ENCODE measurements at places on chromosomes 5 and 9.

DNA sequence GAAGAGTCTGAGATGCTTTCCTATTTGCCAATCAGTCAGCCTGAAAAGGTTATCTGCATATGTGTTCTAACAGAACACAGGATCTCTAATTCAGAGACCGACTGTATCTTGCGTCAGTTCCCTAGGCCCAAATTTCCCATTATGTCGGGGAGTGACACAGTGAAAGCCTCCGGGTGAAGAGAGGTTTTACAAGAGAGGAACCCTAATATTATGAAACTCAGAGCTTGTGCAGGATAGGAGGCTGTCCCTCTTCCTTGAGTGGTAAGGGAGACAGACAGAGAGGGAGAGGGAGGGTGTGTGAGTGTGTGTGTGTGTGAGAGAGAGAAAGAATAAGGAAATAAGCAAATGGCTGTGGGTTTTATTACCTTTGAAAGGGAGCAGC is 1.9 kb downstream of the CD14 start:
- DNase-seq = no peak

DNA sequence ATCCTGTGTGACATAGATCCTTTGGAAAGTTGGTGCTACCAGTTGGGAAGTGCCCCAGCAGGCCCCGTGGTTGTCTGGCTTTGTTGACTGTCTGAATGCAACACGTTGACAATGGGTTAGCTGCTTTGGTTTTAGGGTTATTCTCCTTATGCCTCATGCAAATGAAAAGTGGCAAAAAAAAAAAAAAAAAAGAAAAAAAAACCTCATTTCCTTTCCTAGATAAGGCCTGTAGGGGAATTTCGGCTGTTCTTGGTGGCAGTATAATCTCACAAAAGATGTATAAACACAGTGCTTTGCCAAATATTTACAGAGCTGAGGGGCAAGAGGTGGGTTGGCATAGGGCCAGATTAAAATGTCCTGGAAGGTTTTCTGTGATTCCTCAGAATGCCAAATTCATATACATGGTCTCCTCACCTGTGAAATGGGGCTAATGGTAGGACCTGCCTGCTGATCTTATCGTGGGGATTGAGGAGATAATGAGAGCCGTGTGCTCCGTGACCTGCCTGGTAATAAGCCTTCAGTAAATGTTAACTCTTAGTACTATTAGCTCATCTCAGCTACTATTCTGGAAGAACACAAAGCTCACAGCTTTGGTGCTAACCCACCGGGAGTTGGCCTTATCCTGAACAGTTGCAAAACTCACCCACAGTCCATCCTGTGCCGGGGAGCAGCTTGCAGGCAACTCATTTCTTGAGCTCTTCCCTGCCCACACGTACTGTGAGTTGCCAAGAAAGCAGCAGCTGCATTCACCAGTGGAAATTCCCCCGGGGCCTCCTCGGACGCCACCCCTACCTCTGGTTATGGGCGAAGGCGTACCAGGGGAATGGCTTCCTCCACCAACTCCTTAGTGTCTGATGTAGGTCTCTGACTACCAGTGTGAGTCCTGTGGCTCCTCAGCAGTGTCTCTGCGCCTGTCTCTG is 220.3 kb downstream of the NR3C1 start:
- DNase-seq = peak; percentile 8

DNA sequence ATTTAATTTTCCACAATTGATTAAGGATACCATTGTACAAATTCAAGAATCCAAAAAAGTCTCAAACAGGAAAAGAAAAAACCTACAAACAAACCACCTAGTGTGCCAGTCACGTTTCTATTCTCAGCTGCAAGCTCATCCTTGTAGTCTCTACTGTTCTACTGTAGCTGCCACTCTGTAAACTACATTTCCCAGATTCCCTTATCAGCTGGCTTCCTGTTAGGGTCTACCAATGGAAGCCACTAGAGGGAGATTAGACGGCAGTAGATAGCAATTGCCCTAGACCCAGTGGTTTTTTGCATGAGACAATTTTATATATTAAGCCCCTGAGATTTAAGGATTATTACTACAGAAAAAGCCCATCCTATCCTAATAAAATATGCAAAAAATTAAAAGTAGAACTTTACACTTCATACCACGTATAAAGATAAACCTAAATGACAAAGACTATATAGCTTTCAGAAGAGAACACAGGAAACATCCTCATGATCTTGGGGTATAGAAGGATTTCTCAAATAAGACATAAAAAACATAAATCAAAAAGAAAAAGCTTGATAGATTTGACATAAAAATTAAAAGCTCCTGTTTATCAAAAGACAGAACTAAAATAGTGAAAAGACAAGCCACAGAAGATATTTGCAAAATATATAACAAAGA is 37.4 kb downstream of the P4HA2 start:
- DNase-seq = no peak

GRCh38 chr5:77374686-77375085 is 117.4 kb downstream of the WDR41 start:
- DNase-seq = no peak

GRCh38 chr5:88583471-88583870 is 299.5 kb downstream of the MEF2C start:
- DNase-seq = no peak

GRCh38 chr9:106529616-106530015 is 333.4 kb upstream of the ZNF462 start:
- DNase-seq = no peak

DNA sequence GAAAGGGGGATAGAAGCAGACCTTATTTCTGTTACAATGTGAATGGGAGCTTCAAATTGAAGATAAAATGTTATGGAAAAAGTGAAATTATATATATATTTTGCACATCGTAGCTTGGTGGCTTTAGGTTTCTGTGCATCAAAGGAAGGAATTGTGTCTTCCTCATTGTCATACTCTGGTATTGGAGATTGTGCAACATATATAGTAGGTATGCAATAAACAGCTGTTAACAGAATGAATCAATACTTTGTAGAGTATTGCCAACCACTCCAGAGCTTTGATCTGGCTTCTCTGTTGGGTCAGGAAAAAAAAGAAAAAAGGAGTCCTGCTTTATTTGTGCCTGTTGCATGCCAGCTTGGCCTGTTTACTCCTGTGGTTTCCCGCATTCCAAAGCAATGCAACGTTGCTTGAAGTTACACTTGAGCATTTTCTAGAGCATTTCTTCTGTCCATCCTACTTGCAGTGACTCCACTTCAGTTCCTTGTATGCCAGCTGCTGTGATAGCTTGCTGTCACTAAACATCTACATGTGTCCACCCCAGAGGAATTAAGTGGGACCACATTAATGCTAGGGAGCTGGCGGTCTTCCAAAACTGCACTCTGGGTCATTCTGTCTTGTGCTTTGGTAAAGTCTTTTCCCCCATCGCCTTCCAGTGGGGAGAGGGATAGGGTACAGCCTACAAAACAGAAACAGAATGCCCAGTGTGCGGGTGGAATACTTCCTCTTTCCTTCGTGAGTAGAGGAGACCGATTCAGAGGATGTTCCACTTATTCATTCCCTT is 62.0 kb upstream of the MEF2C start:
- no peak for DNase-seq

GRCh38 chr5:107121793-107122519 is 548.8 kb downstream of the EFNA5 start:
- DNase-seq = no peak

DNA sequence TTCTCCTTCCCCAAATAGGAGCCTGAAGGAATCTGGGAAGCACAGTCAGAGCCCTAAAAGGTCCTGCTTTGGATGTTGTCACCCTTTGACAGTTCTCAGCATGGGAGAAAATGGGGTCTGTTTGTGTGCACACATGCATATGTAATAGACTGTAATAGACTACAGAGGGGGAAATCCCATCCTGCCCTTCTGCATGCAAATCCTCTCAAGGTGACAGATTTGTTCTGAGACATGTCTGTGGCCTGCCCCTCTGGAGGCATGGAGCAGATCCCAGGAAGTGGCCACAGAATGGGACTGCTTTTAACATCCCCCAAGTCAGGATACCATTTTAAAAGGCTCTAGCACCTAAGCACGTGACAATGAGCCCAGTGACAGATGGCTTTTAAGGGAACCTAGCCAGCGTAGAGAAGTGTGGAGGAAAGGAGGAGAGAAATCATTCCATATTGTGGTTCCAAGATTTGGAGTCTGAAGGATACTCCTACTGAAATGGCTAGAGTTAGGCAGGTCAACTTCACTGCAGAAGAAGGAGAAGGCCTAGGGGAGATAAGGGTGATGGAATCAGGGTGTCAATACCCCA is 483.5 kb downstream of the SPOCK1 start:
- no peak for DNase-seq

GRCh38 chr5:95959888-95960666 is 1.6 kb downstream of the ELL2 start:
- no peak for DNase-seq

DNA sequence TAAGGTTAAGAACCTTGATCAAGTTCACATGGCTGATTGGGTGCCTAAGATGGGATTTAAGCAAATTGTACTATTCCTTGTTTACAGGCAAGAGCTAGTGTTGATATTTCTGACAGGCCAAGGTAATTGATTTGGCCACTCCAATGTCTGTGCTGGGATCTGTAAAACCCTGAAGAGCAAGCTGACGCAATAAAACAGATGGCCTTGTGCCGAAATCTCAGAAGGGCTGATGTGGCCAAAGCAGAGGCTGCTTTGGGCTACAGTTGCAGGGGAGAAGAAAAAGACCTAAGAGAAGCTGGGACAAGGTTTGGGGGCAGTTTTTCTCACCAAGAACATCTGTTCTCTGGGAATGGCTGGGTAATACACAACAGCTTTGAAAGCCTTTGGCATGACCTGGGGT is 463.2 kb upstream of the ZNF608 start:
- no peak for DNase-seq

DNA sequence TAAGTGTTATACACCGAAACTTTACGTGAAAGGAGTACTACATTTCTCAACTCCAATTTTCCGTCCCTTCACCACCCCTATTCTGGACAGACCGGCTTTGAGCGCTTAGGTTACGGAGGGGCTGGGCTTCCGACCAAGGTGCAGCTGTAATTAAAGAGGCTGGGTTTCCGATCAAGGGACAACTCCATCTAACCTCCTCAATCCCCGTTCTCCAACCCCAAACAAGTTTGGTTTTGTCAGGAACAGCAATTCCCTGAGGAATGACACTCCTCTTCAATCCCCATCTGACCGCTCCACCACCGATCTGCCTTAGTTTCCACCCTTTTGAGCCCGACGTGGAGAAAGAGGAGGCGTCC is 577 bp downstream of the TUT7 start:
- no peak for DNase-seq

DNA sequence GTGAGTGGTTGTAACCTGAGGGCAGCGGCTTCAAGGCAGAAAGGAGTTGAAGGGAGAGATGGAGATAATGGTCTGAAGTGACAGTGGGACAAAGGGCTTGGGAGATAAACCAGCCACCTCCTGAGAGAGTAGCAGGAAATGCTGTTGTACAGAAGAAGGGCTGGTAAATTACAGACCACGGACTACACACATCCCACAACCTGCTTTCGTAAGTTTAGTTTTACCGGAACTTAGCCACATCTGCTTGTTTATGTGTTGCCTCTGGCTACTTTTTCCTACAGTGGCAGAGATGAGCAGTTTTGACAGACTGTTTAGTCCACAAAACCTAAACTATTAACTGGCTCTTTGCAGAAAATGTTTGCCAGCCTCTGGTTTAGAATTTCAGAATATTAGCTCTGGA is 269.5 kb downstream of the ARHGEF28 start:
- no peak for DNase-seq

DNA sequence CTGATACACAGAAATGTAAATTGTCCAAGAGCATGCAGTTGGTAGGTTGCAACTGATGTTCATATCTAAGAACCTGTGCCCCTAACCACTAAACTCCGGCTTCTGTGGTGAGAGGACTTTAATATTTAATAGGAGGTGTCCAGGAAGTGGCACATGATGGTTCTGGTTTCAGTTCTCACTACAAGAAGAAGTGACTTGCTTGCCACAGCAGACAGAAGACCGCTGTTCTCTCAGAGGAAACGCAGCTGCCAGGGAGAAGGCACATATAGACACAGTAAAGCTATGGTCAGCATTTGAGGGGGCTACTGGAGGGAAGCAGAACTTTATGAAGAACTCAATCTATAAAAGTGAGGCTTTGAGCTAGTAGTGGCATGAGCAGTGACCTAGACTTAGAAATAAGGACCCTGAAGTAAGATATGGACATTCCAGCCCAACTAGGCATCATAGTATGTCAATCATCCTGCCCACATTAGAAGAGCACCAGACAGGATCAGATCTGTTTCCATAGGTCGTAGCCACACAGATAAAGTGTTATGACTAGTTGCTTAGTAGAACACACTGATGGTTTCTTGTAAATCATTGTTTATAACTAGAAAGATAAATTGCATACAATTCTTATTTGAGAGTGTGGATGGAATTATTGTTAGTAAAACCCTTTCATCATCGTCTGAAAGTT is 36.4 kb upstream of the DAB2 start:
- no peak for DNase-seq

DNA sequence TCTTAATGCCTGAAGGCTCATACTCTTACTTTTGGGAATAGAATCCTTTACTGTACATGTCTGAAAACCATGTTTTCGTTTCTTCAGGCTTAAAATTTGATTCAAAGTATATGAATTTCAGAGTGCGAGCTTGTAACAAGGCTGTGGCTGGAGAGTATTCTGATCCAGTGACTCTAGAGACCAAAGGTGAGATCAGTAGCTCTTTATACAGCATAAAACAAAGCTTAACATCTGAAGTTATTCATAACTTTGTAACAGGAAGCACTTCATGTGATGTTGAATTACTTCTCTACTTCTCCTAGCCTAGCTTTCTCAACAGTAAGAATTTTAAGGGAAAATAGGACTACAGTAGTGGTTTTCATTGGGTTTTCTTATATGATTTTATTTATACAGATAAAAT is 49.4 kb upstream of the FKTN start:
- DNase-seq = no peak

GRCh38 chr5:161064781-161065180 is 212.8 kb upstream of the ATP10B start:
- no peak for DNase-seq

GRCh38 chr9:93112864-93113389 is 16.9 kb downstream of the CARD19 start:
- DNase-seq = no peak

GRCh38 chr9:133254471-133254870 is 20.5 kb downstream of the ABO start:
- DNase-seq = no peak

GRCh38 chr9:20331095-20331685 is 291.1 kb downstream of the MLLT3 start:
- no peak for DNase-seq

DNA sequence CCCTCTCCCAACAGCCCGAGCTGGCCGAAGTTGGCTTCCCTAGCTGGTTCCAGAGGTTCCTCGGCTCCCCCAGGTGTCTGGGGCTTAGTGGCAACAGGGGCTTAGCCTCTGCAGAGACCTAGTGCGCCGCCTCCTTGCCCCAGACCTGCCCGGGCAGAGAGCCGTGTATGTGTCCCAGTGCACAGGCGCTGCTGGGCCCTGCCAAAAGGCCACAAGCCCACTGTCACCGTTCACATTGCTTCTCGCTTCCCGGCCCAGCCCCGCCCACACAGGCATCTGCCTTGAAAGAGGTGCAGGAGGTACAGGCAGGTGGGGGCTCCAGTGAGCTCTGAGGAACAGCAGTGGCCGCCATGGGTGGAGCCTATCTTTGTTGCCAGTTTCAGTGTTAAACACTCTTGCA is 2.5 kb upstream of the CACFD1 start:
- no peak for DNase-seq

- no peak for DNase-seq
Observed at GRCh38 chr9:33988219-33988890, 60.3 kb downstream of the UBAP2 start.

Measured in stimulated activated CD8-positive, alpha-beta memory T cell treated with anti-CD3 and anti-CD28 coated beads, Interleukin-4, amount 100 ng/mL, for 4 hours (primary cell).